HCT116 (cell line): ENCODE measurements at places on chromosomes 2 and 18.

DNA sequence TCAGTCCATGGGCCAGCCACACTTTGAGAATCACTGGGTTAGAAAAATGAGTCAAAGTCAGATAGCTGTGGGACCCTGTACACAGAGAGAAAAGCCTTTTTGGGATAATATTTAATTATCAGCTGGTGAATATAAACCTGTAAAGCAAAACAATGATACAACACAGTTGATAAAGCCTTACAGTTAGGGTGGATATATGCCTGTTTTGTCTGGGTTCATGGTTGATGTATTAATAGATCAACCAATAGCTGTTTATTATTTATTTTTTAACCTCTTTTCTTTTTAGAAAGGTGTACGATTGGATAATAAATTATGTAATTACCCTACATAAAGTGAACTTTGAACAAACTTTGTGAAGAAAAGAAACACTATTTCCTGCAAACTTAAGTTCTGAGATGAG, 145.6 kb downstream of the TDRD15 start:
- DNase-seq: no peak

DNA sequence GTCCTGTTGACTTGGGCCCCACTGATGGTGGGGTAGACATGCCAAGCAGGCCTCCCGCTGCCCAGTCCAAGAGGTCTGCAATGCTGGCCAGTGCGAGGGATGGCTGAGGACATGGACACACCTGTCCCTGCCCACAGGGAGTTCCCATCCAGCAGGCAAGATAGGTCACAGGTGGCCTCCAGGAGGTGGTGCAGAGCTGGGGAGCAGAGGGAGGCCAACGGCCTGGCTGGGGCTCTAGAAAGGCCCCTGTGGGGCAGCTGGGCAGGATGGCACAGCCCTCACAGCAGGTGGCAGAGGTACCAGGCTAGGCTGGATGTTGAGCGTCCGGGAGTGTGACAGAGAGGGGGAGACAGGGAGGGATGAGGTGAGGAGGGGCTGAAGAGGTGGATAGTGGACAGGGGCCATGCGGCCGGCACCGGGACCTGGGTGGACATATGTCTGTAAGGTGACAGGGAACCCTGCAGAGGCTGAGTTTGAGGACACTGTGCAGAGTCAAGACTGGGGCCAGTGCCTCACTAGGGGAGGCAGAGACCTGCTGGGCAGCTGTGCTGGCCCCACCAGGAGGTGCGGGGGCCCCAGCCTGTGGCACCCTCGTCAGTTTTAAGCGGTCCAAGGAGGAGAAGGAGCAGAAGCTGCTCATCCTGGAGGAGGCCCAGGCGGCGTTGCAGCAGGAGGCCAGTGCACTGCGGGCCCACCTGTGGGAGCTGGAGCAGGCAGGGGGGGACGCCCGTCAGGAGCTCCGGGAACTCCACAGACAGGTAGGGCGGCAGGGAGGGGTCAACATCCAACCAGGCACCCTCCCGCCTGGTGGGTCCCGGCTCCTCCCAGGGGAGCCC, 34.3 kb upstream of the SNED1 start:
- no peak for DNase-seq

DNA sequence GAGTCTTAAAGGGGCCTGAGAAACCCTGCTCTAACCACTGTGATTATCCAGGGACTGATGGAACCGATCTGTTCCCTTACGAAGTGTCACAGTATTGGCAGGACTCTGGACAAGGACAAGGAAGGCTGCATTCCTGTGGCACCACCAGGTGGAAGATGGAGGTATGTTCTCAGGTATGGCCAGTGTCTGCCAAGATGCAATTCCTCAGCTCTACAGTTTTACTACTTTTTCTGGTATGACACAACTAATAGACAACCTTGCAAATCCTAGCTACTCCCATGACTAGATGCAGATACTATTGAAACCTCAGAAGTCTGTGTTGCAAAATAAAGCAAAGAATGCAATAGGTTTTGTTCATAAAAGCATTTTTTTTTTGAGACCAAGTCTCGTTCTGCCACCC, 14.6 kb downstream of the RAB31 start:
- no peak for DNase-seq

DNA sequence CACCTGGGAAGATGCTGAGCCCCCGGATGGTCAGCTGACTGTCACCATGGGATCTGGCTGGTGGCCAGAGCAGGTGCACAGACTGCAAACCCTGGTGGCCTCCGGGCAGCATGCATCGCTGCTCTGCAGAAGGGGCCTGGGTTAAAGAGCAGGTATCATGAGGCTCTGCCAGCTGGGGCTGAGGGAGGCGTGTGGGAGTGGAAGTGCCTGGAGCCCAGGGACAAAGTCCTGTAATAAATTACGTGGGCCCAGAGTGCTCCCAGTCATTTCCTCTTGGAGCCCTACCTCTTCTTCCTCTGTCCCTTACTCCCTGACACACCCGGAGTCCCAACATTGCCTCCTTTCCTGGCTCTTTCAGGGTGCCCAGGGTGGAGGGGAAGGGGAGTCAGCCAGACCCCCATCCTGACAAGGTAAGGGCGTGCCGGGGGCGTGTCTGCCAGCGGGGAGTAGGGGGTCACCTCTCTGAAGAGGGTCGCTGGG, at the start of gene MYO7B:
Gene MYO7B (plus strand): TSS at position 262 of the 480 bp plus-strand sequence. CDS start 24,040 bp downstream, outside the sequence.
- DNase-seq: no peak

GRCh38 chr2:218853766-218854165, 5.8 kb upstream of the WNT6 start:
- no peak for DNase-seq

GRCh38 chr2:17058772-17059402, 393.3 kb upstream of the CYRIA start:
- no peak for DNase-seq

GRCh38 chr18:74928194-74928968, 280.6 kb downstream of the PTGR3 start:
- DNase-seq: no peak

DNA sequence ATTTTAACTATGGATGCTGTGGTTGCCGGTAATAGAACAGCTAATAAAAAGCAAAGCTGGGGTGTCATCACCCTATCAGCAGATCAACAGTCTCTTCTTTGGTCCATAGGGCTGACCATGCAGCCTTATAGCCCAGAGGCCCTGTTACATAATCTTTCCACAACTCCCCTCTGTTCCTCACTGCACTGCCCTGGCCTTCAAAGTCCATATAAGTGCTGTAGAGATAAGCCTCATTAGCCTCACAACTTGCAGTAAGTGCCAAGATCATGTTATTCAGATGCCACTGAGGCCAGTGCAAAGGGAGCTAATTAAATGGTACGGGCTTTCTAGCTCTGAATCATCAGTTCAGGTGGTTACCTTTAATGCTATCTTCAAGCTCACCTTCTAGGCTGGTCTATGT, 89.7 kb upstream of the CXCR4 start:
- DNase-seq: no peak

DNA sequence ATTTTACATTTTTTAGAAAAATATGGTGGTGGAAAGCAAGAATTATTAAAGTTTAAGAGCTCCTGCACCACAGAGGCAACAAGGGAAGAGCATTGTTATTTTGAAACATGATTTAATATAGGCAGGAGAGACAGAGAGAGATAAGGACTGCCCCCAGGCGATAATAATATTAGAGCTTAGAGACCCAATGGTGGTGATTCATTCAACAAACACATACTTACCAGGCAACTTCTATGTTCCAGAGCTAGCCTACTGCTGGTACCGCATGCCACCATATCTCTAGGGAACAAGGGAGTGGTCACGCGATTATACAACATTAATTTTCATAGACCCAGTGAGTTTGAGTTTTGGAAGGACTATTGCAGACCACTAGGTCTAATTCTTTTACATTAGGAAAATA, 327.8 kb upstream of the SOX11 start:
- no peak for DNase-seq

DNA sequence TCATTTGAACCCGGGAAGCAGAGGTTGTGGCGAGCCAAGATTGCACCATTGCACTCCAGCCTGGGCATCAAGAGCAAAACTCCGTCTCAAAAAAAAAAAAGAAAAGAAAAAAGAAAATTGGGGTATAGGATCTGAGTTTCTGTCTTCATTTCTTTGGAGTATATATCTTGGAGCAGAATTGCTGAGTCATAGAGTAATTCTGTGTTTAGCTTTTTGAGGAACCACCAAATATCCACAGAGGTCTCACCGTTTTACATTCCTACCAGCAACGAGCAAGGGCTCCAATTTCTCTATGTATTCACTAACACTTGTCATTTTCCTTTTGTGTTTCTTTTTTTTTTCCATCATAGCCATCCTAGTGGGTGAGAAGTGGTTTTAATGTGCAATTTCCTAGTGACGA, 87.6 kb upstream of the TEX51 start:
- DNase-seq: no peak

- DNase-seq: no peak
Measured at GRCh38 chr18:36409779-36410178, 112.3 kb downstream of the FHOD3 start.

DNA sequence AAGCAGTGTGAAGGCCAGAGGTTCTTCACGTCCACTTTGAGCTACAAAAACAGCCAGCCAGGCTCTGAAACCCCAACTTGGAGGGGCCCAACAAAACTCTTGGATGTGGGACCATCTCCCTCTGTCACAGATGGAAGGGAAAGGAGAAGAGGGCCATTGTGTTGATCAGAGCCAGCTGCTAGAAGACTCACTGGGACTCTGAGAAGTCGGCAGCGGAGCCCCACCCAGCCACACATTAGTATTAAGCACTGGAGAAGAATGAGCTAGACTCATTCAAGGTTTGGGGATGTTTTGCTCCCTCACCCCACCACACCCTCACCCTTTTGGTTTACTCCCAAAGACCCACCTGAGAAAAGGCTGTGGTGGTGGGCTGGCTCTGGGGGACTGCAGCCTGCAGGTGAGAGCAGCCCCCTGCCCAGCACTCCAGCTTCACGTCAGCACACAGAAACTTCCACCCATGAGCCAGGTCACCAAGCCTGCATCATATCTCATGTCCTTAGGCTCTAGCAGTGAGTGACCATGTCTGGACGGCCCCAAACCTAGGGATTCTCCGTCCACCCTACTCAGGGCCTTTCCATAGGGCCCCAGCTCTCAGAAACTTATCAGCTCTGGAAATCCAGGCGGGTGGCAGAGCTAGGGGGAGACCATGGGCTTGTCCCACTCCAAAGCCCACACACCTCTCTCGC, 12.6 kb downstream of the TEX51 start:
- DNase-seq: no peak

DNA sequence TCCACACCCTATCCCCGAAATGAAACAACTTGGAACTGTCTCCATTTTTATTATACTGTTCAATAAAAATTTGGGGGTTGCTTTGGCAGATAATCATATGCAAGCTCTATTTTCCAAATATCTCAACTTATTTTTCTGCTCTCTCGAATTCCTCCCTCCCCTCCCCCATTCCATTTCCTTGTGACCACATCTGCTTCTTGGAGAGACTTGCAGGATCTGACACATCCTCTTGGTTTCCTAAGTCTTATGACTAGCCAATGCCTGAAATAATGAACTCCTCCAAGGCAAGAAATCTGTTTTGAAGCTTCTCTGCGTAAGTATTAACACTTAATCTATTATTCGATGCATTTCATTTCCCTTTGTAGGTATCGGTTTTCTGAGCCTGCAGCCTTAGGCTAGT, 16.1 kb downstream of the TGIF1 start:
- DNase-seq: no peak

DNA sequence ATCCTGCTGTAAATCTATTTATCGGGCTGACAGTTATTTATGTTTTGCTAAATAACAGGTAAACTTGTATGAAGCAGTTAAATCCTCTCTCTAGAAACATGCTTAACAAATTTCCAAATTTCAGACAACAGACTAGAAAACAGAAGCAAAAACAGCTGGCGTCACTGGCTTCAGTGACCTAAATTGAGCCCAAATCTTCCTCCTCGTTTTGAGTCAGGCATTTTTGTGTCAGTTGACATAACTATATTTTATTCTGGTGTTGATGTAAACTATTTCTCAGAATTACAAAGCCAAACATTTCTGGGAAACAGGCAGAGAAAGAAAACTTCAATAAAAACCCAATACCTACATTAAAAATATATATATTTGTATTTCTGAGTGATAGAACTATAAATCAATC, 21.7 kb downstream of the RBMS1 start:
- DNase-seq: no peak

DNA sequence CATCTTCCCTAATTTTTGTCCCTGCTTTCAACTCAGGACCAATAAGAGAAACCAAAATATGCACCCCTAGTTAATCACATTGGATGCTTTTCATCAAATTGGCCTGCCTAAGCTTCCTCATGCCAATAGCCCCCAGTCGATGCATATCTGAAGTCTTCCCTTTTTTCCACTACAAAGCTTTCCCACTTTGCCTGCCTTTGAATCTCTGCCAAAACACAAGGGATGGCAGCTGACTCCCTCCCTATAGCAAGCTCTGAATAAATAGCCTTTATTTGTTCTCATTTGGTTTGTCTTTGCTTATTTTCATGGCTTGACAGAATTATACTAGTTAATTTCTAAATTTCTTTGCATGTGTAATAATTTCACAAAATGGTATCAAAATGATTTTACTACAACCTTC, 621.2 kb downstream of the MBD2 start:
- DNase-seq: no peak

DNA sequence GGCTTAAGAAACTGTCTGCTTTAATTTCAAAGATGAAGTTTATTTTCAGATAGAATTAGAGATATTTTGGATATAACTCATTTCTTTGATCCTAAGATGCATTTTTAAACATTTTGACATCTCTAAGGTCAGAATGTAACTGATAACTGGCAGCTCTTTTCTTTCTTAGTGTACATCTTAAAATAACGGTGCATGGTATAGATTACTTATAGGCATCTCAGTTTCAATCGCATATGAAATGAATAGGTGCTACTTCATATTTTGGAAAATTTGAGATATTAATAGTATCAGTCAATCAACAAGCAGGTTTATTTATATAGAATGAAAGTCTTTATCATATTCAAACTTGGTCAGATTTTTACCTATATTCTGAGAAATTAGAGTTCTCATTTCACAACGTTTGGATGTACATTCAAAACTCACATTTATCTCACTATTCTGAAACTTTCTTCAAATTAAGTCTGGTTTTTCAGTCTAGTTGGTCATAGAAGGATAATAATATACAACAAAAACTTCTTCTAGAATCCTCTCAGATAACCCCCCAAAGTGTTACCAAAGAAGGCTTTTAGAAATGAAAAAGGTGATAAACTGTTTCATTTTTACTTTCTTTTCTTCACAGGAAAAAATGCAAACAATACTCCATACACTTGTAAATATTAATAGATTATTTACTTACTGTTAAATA, 122.8 kb upstream of the WDSUB1 start:
- DNase-seq: no peak

DNA sequence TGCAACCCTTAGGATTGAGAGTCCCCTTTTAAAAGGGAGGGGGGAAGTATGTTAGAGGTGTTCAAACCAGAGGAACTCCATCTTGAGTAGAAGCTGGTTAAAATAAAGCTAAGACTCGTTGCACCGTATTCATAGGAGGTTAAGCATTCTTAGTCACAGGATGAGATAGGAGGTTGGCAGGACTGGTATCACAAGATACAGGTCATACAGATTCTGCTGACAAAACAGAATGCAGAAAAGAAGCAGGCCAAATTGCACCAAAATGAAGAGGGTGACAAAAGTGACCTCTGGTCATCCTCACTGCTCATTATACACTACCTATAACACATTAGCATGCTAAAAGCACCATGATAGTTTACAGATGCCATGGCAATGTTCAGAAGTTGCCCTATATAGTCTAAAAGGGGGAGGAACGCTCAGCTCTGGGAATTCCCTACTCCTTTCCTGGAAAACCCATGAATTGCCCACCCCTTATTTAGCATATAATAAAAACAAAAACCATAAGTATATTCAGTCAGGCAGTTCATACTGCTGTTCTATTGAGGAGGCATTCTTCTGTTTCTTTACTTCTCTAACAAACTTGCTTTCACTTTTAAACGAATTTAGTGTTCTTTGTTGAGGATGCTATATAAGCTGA, 192.2 kb upstream of the NDUFV2 start:
- no peak for DNase-seq
